Activated T-cell treated with anti-CD3 and anti-CD28 coated beads for 24 hours (primary cell): ENCODE measurements at places on chromosomes 7 and 10.

GRCh38 chr7:4792537-4793126, 17.2 kb downstream of the AP5Z1 start:
- DNase-seq: no peak

DNA sequence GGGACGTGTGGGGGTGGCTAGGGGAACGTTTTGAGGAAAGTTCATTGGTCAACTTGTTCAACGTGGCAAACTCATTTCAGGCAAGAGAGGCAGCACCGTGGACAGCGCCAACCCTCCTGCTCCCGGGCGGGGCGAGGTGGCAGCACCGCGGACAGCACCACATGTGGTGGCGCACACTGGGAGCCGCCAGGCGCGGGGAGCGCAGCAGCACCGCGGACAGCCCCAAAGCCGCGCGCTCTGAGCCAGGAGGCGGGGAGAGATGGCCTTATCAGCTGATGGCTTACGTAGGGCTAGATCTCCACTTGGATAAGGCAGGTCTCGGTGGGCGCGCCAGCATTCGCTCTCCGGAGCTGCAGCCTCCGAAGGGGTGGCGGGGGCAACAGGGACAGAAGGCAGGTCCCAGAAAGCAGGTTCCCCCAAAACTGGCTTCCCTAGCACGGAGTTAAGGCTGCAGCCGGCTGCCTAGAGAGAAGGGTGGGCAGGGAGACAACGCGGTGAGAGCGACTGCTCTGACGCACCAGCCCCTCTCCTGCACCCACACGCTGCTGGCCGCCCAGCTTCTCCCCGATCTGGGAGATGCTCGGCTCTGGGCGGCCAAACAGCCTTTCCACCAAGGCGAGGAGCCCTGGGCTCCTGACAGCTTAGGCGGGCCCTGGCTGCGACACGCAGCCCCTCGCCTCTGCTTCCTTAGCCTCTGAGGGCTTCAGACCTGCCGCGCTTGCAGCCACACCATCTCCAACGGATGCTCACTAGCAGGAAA, at the start of gene HTR5A:
Gene HTR5A (plus strand): TSS at position 333 of the 760 bp plus-strand sequence. CDS start 576 bp downstream, outside the sequence.
- DNase-seq: peak; percentile 65

DNA sequence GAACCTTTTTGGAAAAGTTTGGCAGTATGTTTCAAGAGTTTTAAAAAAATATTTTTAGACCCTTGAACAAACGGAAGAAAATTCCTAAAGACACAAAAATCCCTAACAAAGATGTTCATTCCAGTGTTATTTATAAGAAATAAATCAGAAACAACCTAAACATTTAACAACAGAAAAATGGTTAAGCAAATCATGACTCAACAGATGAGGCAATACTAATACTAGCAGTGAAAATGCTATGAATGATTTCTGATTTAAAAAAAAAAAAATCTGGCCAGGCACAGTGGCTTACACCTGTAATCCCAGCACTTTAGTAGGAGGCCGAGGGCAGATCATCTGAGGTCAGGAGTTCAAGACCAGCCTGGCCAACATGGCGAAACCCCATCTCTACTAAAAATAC, 61.0 kb downstream of the ARHGAP12 start:
- no peak for DNase-seq

- DNase-seq: no peak
These were observed 50.5 kb upstream of the BMPER start for GRCh38 chr7:33854801-33855350.

DNA sequence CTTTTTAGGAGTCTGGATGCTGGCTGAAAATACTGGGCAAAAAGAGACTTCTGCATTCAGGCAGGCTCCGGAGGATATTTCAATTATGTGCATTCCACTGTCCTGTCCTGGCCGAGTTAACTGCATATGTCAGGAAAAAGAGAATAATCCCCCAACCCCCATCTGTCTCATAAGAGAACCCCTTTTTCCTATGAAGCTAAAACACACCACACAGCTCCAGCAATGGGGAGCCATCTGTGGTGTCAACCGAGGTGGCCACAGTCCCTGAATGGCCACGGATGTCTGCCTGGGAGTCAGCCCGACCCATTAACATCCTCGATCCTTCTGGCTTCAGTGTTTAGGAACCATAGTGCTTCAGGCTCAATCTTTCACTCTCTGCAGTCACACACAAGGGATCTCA, 70.4 kb downstream of the RSU1 start:
- DNase-seq: no peak

DNA sequence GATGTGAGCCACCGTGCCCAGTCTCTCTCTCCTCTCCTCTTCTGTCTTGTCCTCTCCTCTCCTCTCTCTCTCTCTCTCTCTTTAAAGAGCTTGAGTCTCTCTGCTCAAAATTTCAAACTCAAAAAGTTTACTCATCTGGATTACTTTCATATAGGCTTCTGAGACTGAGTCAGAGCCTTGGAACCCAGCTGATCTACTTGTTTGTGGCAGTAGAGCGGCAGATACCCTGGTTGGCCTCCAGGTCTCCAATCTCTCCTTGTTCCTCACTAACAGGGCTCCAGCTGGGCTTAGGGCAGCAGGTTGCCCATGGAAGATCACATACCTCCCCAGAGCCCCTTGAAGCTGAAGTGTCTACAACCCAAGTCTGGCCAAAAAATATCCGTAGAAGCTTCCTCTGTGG, 51.0 kb downstream of the HHEX start:
- no peak for DNase-seq

DNA sequence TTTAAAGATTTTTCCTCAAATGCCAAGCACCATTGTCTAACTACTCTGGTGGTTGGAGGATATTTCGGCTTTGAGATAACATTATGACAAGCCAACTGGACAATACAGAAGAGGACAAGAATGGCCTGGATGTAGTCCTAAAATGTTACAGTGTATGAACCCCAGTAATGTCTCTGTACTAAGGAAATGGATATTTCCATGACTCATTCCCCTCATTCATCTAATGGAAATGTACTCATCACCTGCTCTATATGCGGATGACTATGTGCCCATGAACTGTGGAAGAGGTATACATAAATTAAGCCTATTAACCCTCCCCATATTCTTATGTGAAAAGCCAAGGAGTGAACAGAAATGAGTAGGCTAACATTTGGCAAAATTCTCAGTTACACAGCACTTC, 207.9 kb downstream of the CACNA2D1 start:
- DNase-seq: no peak

DNA sequence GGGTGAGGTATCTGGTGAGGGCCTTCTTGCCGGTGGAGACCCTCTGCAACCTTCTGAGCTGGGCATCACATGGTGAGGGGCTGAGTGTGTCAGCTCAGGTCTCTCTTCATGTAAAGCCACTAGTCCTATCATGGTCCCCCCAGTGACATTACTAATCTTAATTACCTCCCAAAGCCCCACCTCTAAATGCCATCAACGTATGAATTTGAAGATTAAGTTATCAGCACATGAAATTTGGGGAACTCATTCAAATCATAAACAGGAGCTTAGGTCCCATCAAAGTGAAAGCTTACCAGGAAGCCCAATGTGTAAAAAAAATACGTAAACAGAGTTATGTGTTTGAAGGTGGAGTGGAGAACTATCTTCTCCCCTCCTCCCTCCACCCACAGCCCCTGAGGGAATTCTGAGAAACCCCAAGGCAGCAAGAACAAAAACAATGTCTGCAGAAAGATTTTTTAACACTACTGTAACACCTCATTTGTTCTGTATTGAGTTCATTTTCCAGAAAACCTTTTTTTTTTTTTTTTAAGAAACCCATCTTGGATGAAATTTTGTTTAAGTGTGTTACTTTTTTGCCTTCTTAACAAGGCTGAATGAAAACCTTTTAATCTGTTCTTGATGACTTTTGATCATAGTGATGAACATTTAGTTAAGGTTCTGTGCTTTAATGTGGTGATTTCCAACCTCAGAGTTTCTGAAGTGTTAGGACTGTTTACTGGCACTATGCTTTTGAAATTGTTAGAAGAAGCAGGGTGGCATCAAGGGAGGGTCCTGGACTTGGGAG, 19.1 kb upstream of the PCGF5 start:
- DNase-seq: no peak

- DNase-seq: no peak
These were observed 101.9 kb upstream of the TNRC18 start for GRCh38 chr7:5525271-5526099.

- DNase-seq: no peak
These were observed 7.3 kb downstream of the SCART1 start for GRCh38 chr10:133461027-133461426.

- DNase-seq: no peak
These were observed 66.8 kb upstream of the CHST15 start for GRCh38 chr10:124160176-124160575.

- no peak for DNase-seq
These were observed 666 bp downstream of the NRG3 start for GRCh38 chr10:81875467-81876252.

GRCh38 chr10:11489591-11489990, 121.9 kb downstream of the USP6NL start:
- DNase-seq: no peak

GRCh38 chr7:73572767-73573186, 5.6 kb downstream of the TBL2 start:
- no peak for DNase-seq
